ENCODE measurements at places on chromosomes 13 and 19.

DNA sequence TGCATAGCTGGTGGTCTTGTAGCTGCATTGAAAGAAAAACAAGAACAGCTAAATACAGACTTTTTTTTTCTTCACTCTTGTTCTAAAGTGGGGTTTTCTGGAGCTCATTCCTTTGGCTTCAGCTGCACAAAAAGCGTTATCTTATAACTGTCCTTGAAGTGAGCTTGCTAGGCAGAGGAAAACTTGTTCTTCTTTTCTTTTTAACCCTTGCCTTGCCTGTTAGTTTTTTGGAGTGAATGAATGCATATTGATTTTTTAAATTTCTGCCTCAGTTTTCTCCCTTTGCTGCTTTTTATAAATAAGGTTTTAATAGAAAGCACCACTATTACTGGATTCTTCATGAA lies 1.5 kb downstream of the ZNF765 start:
- DNase-seq: no peak

DNA sequence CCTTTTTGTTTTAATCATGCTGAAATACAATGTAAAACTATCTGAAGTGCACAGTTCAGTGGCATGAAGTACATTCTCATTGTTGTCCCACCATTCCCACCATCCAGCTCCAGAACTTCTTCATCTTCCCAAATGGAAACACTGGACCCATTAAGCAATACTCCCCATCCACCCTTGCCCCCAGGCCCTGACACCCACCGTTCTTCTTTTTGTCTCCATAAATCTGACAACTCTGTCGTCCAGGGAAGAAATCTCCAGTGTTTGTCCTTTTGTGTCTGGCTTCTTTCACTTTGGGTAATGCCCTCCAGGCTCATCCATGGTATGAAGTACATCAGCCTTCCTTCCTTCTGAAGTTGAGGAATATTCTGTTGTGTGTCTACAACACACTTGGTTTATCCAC lies 2.6 kb upstream of the SLC15A1 start:
- DNase-seq: no peak

GRCh38 chr13:54980651-54981050 lies 1952.0 kb downstream of the OLFM4 start:
- no peak for DNase-seq

DNA sequence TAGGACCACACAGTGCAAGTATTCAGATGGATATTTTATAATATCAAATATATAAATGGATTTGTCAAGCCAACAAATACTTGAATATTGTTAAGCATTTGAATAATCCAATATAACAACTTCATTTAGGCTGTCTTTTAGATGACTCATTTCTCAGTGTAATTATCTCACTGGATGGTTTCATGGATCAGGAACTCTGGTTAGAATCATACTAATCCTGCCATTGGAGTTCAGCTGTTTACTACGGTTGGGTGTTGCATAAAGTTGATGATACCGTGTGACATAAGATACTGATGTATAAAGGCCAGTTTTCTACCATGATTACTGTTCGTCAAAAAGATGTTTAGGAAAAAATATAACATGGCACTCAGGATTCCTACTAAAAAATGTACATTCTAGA lies 196.3 kb downstream of the TSHZ3 start:
- no peak for DNase-seq

- peak; percentile 28 for DNase-seq
Observed at GRCh38 chr13:113297370-113298042, 467 bp downstream of the LAMP1 start.

DNA sequence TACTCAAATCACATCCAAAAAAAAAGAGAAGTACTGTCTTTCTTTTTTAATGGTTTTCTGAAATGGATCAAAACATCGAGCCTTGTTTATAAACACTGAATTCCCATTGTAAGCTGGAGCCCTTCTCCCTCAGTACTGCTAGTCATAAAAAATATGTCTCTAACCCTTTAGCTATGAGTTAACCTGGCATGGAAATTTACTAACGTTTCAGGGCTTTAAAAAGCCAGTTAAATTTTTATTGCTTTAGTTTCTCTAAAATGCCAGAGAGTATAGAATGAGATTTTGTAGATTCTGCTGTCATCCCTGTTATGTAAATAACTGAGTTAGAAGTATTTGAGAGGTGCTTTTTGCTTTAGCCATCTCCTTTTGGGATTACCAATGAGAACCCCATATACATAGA lies 528.3 kb downstream of the EFNB2 start:
- no peak for DNase-seq

GRCh38 chr19:35438527-35438926 lies 9.5 kb upstream of the FFAR2 start:
- DNase-seq: no peak

GRCh38 chr19:52648336-52649016 lies 10.3 kb upstream of the ZNF83 start:
- DNase-seq: no peak

- DNase-seq: peak; percentile 7
Observed at GRCh38 chr19:5170329-5170745, 170.3 kb downstream of the PTPRS start.

GRCh38 chr13:20127262-20127561 lies 33.6 kb downstream of the GJA3 start:
- DNase-seq: no peak

GRCh38 chr13:110400786-110401533 lies 93.9 kb downstream of the COL4A2 start:
- DNase-seq: no peak

- DNase-seq: no peak
Observed at GRCh38 chr13:41682001-41682400, 224.7 kb downstream of the RGCC start.

DNA sequence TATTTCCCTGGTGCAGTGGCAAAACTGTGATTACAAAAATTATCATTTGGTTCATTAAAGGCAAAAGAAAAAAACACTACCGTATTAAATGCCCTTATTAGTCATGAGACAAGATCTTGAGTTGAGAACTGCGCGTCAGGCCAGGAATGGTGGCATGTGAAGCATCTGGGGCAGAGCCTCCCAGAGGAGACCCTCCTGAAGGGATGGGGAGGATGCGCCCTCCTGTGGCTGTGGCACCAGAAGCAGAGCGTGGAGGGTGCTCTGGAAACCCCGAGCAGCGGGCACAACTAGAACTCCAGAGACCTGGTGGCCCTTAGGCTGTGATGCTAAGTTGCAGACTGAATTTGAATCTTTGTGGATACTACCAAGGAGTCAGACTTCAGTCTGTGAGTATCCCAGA lies 11.5 kb downstream of the CUL4A start:
- no peak for DNase-seq

DNA sequence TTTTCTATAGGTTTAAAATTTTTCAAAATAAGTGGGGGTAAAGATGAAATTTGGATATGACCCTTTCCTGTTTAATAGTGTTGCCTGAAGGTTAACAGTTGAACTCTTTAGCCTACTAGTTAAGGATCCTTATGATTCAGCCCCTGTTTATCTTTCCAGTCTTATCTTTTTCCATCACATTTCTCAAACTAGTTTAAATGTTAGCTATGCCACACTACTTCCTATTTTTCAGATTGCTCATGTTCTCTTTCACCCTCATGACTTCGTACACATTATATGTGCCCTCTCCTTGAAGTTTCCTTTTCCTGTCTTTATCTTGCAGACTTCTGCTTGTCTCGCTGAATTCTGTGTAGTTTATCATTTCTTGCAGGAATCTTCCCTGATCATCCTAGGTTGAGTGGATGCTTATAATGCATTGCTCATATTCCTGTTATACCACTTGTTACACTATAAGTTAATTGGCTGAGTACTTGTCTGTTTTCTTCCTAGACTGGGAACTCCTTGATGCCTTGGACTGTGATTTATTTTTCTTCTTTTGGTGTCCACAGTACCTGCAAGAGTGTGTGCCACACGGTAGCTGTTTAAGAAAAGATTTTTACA lies 86.7 kb downstream of the FNDC3A start:
- no peak for DNase-seq

GRCh38 chr19:2495130-2495641 lies 19.3 kb downstream of the GADD45B start:
- DNase-seq: no peak

GRCh38 chr13:72638059-72638815 lies 89.2 kb downstream of the MZT1 start:
- no peak for DNase-seq

GRCh38 chr13:108980237-108980636 lies 350.8 kb downstream of the MYO16 start:
- no peak for DNase-seq

DNA sequence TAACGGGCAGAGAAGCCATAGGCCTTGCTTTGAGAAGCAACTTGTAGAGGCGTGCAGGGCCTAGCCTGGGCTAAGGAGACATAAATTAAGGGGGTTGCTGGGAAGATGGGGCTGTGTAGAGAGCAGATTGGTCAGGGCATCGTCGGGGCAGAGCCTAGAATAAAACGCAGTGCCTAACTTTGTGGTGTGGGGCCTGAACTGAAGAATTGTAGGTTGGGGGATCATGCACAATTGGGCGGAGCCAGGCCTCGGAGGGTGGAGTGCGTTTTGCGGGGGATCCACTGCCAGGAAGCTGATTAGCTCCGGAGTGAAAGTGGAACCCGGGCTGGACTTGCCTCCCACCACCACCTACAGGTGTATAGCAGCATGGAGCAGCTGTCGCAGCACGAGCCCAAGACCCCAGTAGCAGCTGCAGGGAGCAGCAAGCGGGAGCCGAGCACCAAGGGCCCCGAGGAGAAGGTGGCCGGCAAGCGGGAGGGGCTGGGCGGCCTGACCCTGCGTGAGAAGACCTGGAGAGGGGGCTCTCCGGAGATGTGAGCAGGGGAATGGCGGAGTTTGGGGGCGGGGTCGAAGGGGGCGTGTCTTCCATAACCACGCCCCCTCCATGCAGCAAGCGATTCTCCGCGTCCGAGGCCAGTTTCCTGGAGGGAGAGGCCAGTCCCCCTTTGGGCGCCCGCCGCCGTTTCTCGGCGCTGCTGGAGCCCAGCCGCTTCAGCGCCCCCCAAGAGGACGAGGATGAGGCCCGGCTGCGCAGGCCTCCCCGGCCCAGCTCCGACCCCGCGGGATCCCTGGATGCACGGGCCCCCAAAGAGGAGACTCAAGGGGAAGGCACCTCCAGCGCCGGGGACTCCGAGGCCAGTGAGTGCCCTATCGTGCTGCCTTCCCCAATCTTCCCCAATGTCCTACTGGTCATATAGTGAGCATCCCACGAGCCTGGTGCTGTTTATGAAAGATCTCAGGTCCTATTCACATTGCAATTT lies 13.8 kb downstream of the DNASE2 start:
- DNase-seq: peak; percentile 30

GRCh38 chr13:46170687-46171086 lies 11.3 kb downstream of the LCP1 start:
- peak; percentile 33 for DNase-seq

- no peak for DNase-seq
Observed at GRCh38 chr19:2150794-2151338, 500 bp downstream of the AP3D1 start.

DNA sequence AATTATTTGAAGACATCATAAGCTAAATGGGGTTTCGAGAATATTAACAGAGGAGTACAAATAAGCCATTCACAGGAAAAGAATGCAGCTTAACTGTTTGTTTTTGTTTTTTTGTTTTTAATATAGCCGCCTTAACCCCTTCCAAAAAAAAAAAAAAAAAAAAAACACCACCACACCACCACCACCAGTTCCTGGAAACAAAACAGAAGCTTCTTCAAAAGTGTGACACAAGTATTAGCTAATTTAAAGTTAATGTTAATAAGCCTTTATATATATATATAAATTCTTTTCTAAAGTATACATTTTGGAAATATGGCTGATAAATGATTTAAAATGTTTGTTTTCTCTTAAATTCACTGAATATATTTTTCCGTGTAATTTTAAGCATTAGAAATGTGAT lies 1.4 kb downstream of the RAP2A start:
- no peak for DNase-seq

DNA sequence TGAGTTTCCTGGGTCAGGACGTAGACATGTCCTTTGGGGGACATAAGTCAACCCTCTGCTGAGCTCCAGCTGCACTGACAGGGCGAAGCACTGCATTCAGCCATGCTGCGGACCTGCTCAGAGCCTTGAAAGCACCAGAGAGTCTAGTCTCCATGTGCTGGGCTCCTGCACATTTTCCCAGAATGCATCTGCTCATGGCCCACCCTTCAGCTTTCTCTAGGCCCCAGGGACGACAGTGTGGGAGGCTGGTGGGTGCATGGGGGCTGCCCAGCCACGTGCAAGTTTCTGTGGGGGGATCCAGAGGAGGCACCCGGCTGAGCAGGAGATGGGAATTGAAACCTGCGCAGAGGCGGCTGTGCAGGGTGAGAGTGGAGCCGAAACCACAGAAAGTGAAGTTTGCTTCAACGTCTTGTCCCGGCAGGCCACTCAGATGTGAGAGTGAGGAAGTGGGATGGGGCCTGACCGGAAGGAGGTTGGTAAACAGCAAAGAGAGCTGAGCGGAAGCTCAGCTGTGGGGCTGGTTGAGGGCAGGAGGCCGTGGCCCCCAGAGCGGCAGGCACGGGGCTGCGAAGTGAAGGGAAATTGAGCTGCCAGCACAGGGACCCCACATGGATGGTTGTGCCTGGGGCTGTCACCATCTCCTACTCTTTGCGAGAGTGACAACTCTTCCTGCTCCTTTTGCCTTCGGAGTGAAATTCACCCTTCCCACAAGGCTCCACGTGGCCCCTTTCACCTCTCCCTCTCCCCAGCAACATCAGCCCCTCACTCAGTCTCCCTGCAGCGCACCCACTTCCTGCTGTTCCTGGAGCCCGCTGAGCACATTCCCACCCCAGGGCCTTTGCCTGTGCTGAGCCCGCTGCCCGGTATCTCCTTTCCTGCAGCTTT lies 11.8 kb downstream of the PGLS start:
- DNase-seq: no peak

DNA sequence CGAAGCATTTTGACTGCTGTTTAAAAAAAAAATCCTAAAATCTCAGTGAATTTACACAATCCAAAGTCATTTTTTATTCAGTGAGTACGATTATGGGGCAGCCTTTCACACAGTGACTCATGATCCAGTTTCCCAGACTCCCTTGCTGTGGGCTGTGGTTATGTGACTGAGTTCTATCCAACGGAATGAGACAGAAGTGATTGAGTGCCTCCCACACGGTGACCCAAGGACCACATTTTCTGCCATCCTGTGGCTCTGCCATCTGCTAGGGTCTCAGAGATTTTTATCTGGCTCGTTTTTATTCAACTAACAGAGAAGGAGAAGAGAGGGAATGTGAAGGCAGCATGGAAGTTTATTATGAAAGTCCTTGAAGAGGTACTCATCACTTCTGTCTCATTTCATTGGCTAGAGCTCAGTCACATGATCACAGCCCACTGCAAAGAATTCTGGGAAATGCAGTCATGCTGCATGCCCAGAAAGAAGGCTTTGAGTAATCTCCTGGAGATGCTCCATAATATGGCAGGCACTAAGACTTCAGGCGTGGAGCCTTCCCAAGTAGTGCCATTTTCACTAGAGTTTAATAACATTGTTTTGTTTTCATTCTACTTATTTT lies 999.4 kb downstream of the UQCRFS1 start:
- DNase-seq: no peak

Data from T follicular helper cell (primary cell).